Aorta (tissue), 5 donors: ENCODE measurements at places on chromosomes 3 and 15. TPM values are rescaled to one million over a fixed set of nuclear protein-coding genes. Genes with fewer than 3 reads are reported as not detected.

GRCh38 chr3:154844863-154845262, 235.3 kb upstream of the MME start:
- H3K4me3 ChIP-seq: no peak overlapping the region
- no peaks in the 10 kb centered on the region for H3K27me3 ChIP-seq
- H3K36me3 ChIP-seq: no peaks in the 10 kb centered on the region
- no peaks in the 10 kb centered on the region for H3K4me1 ChIP-seq
- no peak for DNase-seq

DNA sequence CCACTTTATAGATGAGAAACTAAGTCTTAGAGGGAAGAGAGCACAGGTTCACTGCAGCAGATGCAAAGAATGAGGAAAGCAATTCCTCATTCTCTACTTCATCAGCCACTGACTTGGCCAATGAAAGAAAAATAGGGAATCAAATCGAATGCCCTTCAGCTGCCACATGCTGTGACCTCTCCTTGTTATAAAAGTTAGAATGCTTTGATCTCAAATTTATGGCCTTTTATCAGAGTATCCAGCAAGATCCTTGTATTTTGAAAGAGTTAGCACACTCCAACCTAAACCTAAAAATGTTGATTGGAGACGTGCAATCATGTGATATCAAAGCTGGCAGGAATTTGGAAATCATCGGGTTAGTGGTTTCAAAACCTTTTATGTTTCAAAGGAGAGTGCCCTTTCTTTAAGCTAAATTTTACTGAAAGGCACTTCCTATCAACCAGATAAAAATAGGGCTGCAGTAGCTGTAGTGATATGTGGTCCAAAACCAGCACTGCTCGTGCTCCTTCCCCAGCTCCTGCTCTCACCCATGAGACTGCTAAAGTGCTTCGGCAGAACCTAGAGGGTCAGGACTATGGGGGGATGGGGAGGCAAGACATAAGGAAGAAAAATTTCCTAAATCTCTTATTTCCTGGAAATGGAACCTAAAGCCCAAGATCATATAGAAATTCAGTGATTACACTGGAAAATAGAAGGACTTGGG, 617.0 kb downstream of the PYDC2 start:
- no peak overlapping the region for H3K27ac ChIP-seq
- H3K27me3 ChIP-seq: no peaks in the 10 kb centered on the region
- H3K36me3 ChIP-seq: no peaks in the 10 kb centered on the region

GRCh38 chr15:67900621-67901147, 60.8 kb upstream of the RNU6-1 start:
- H3K27me3 ChIP-seq: no peaks in the 10 kb centered on the region
- H3K4me1 ChIP-seq: no peaks in the 10 kb centered on the region
- H3K36me3 ChIP-seq: no peaks in the 10 kb centered on the region
- H3K4me3 ChIP-seq: no peak overlapping the region

- H3K36me3 ChIP-seq: no peaks in the 10 kb centered on the region
- no peak overlapping the region for H3K4me3 ChIP-seq
- no peaks in the 10 kb centered on the region for H3K27me3 ChIP-seq
- DNase-seq: no peak
Measured at GRCh38 chr3:110569073-110569472, 502.5 kb upstream of the NECTIN3 start.

GRCh38 chr15:99427668-99428361, 138.0 kb upstream of the MEF2A start:
- H3K4me3 ChIP-seq: no peak overlapping the region
- H3K4me1 ChIP-seq: no peaks in the 10 kb centered on the region
- H3K27ac ChIP-seq: no peak overlapping the region
- peak; percentile 55 for DNase-seq
- H3K36me3 ChIP-seq: no peaks in the 10 kb centered on the region

DNA sequence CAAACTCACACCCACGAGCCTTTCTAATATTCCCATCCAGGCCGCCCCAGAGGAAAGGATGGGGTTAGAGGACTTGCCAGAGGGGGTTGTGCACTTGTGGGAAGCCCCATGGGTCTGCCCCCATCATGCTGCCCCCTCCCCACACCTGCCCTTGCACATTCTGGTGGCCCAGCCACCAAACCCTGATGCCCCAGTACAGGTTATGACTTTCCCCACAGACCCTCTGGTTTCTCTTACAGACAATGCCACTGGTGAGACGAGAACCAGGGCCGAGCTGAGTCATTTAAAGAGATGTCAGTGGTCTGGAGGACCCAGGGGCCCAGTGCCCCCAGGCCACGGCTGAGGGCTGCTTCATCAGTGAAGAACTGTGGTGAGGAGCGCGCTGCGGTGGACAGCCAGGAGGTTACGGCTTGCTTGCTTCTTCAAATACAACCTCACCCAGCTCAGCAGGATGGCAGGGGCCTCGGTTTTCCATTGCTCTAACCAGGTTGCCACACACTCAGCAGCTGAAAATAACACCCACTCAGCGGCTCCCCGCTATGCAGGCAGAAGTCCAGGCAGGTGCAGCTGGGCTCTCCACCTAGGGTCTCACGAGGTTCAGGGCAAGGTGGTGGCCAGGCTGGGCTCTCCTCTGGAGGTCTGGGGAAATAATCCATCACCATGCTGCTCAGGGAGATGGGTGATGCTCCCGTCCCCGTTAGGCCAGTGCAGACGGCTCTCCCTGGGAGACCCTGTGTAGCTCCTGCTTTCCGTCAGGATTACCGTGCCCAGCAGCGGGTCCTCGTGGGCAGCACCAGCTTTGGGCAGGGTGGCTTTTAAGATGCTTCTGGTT, 13.8 kb upstream of the SNRPA1 start:
- H3K4me3 ChIP-seq: no peak overlapping the region
- no peak overlapping the region for H3K27ac ChIP-seq
- H3K27me3 ChIP-seq: no peaks in the 10 kb centered on the region
- no peaks in the 10 kb centered on the region for H3K36me3 ChIP-seq

DNA sequence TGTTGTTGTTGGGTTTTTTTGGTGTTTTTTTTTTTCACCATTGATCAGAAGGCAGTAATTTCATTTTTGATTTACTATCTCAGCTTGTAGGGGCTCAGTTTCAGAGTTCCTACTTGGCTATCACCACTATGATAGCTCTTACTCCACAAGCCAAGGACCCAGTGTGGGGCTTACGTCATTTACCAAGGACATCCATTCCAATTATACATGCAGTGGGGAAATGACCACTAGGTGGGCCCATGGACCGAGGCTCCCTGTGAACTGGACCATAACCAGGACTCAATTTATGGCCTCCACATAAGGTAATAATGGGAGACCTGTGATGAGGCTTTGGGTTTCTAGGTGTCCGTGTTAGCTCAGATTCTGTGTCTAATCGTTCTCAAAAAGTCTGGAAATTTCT, 67.5 kb upstream of the CACNA1D start:
- no peaks in the 10 kb centered on the region for H3K36me3 ChIP-seq
- H3K4me1 ChIP-seq: no peaks in the 10 kb centered on the region
- H3K27me3 ChIP-seq: no peaks in the 10 kb centered on the region
- no peak for DNase-seq

DNA sequence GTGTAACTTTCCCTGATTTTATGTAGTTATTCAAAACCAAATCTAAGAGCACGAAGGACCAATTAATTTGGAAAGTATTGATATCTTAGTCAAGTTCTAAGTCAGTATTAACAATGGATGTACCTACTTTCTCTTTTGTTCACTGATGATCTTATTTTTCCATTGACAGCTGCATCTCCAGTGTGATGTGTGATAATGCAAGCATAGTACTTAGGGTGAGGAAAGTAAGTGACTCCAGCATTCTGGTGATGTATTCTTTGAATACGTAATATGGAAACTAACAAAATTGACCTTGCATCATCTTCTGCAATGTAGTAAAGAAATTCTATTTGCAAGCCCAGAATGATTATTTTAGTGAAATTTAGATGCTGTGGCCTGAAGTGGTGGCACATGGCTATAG, 22.4 kb downstream of the FBXW12 start:
- H3K27me3 ChIP-seq: no peaks in the 10 kb centered on the region
- no peaks in the 10 kb centered on the region for H3K36me3 ChIP-seq
- H3K27ac ChIP-seq: no peak overlapping the region
- no peak for DNase-seq
- no peak overlapping the region for H3K4me3 ChIP-seq
- no peaks in the 10 kb centered on the region for H3K4me1 ChIP-seq

- DNase-seq: no peak
- H3K27ac ChIP-seq: peak overlapping the region; percentile 52
- H3K36me3 ChIP-seq: no peaks in the 10 kb centered on the region
- H3K4me3 ChIP-seq: no peak overlapping the region
Measured at GRCh38 chr3:15291589-15292541, 40.5 kb downstream of the SH3BP5 start.

DNA sequence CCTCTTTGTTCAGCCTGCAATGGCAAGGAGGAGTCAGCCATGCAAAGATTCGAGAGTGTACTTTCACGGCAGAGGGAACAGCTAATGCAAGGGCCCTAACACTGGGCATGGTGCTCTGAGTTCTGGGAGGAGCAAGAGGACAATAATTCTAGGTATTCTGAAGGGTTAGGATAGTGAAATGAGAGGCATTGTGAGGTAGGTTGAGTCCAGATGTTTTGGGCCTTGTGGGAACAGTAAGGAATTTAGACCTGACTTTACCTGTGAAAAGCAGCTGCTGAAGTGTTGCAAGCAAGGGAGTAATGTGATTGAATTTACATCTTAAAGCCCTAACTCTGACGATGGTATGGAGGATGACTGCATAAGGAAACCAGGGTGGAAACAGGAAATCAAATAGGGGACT, 211.6 kb downstream of the CNTN3 start:
- no peak overlapping the region for H3K27ac ChIP-seq
- no peak overlapping the region for H3K4me3 ChIP-seq
- DNase-seq: no peak
- H3K27me3 ChIP-seq: no peaks in the 10 kb centered on the region
- no peaks in the 10 kb centered on the region for H3K36me3 ChIP-seq
- H3K4me1 ChIP-seq: no peaks in the 10 kb centered on the region

- H3K27ac ChIP-seq: no peak overlapping the region
- no peak for DNase-seq
- H3K27me3 ChIP-seq: no peaks in the 10 kb centered on the region
- no peak overlapping the region for H3K4me3 ChIP-seq
- H3K36me3 ChIP-seq: peaks cover 4% of the 10 kb centered on the region
Measured at GRCh38 chr3:65439641-65440284, 599.0 kb downstream of the MAGI1 start.

DNA sequence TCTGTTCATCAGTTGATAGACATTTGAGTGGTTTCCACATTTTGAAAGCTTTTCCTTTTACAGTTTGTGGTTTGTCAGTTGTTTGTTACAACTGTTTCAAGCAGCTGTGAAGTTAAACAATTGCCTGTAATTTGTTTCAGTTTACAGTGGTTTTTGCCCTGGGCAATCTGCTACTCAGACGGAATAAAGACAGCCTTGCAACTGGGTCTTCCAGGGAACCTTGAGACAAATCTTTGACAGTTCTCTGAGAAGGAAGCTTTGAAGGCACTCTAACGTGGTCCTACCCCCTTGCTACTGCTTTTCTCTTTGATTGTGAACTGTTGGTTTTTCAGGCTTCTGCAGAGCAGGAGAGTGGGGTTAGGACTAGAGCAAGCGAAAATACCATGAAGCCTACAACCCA, 28.0 kb downstream of the LRRC28 start:
- no peaks in the 10 kb centered on the region for H3K27me3 ChIP-seq
- no peaks in the 10 kb centered on the region for H3K4me1 ChIP-seq
- DNase-seq: no peak
- no peak overlapping the region for H3K27ac ChIP-seq
- no peak overlapping the region for H3K4me3 ChIP-seq

DNA sequence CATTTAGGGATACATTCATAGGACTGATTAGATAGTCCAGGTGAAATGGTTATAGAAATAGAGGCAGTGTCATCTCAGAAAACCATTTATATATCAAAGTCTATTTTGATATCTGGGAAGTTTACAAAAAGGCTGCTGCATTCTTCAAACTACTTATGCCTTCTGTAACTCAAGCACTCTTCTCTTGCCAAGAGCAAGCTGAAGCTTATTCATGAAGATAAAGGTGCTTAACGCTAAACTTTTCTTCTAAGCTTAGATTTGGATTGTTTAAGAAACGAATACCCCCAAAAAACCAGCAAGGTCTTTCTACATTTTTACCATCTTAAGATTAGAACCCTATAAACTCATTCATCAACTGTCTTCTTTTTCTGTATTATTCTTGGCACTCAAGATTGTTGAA, 23.3 kb upstream of the USF3 start:
- no peaks in the 10 kb centered on the region for H3K27me3 ChIP-seq
- no peak overlapping the region for H3K27ac ChIP-seq
- DNase-seq: no peak
- H3K4me1 ChIP-seq: no peaks in the 10 kb centered on the region
- H3K4me3 ChIP-seq: no peak overlapping the region

GRCh38 chr15:70279096-70279495, 181.4 kb upstream of the TLE3 start:
- no peaks in the 10 kb centered on the region for H3K36me3 ChIP-seq
- no peaks in the 10 kb centered on the region for H3K27me3 ChIP-seq
- DNase-seq: peak; percentile 24
- H3K27ac ChIP-seq: no peak overlapping the region
- H3K4me3 ChIP-seq: no peak overlapping the region

GRCh38 chr3:186985661-186986364, 55.5 kb downstream of the ST6GAL1 start:
- no peaks in the 10 kb centered on the region for H3K27me3 ChIP-seq
- H3K4me1 ChIP-seq: peaks cover 5% of the 10 kb centered on the region
- H3K4me3 ChIP-seq: no peak overlapping the region
- H3K27ac ChIP-seq: no peak overlapping the region
- no peak for DNase-seq

DNA sequence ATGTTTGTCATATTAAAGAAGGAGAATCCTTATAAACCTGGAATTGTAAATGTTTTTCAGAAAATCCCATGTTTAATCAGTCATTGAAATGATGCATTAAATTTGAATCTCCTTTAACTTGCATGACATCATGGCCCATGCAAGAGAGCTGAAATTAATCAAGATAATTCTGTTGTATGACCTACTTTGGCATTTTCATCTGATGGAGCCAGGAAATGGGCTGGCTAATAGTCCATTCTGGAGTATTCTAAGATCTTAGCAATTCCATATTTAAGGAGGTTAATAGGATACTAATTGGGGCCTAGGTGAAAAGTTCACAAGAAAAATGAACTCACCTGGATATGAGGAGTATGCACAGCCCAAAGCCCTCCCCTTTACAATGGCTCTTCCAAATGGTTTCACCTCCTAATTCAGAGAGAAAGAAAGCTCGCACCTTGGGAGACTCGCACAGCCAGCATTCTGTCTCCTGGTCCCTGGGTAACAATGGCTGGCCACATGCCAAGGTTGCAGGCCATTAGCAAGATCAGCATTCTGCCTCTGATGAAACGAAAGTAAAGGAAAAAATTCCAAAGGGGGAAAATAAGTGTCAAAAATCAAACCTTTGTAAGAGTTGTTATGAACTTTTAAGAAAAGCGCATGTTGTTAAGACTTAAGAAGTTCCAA, 786.4 kb downstream of the MCTP2 start:
- H3K27ac ChIP-seq: no peak overlapping the region
- no peak overlapping the region for H3K4me3 ChIP-seq
- no peaks in the 10 kb centered on the region for H3K36me3 ChIP-seq

GRCh38 chr15:70308011-70308734, 210.5 kb upstream of the TLE3 start:
- no peak overlapping the region for H3K27ac ChIP-seq
- no peaks in the 10 kb centered on the region for H3K36me3 ChIP-seq
- H3K4me1 ChIP-seq: no peaks in the 10 kb centered on the region
- DNase-seq: no peak
- no peaks in the 10 kb centered on the region for H3K27me3 ChIP-seq

The PRR23B gene
- 0.25 TPM for polyA plus RNA-seq

The SNUPN gene
- 17.9 TPM for polyA plus RNA-seq

The STRA6 gene
- 0.49 TPM for polyA plus RNA-seq

The GOLGA8T gene
- not detected for polyA plus RNA-seq

The ABHD17C gene
- 9.6 TPM for polyA plus RNA-seq

The A4GNT gene
- not detected for polyA plus RNA-seq

The IRAK2 gene
- polyA plus RNA-seq: 2.5 TPM

The SLC15A2 gene
- polyA plus RNA-seq: 0.25 TPM

The GPR160 gene
- 1.0 TPM for polyA plus RNA-seq

The GORASP1 gene
- 14.7 TPM for polyA plus RNA-seq

The ITIH1 gene
- polyA plus RNA-seq: 0.50 TPM
